ENCODE measurements at places on chromosomes 11 and 22.

DNA sequence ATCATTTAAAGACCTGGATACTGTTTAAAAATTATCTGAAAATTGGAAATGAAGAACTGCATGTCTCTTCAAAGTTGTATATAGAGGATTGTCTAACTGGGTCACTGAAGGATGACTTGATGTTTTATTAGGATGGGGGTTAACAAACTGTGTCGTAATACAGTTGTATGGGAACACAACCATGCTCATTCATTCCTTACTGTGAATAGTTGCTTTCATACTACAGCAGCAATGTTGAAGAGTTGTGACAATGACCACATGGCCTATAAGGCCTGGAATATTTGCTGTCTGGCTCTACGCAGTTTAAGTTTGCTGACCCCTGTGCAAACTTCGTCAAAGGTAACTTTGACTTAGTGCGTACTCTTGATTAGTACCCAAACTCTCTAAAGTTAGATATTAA, 38.4 kb downstream of the FDX1 start:
- no peak for DNase-seq

DNA sequence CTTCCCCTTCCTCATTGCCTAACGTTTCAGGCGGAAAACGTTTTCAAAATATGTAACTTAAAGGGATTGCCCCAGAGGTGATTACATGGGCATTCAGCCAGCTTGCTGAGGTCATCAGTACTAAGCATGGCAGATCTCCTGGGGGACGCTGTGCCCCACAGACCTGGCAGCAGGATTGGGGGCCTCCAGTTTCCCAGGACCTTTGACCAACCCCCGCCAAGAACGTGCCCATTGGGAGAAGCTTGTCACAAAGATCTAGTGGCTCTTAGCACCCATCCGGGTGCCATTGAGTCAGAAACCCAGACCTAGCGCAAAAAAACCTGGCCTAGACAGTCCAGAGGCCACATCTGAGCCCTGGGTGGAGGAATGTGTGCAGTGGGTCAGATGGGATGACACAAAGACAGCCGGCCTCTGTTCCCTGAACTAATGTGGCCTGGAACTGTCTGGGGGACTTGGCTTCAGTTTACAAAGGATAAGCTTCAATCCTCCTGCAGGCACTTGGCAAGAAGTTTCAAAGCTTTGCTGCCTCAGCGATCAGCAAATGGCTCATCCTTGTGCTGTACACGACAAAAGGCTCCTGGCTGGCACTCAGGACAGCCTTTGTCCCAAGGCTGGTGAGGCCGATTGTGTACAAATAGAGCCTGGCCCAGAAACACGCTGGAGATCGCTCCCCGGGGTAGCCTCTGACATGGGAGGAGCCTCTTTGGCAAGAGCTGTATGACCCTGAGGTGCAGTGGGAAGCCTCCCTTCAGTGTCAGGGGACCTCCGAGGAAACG, 9.5 kb downstream of the C1QTNF6 start:
- no peak for DNase-seq

GRCh38 chr11:116478669-116479668, 293.8 kb downstream of the BUD13 start:
- no peak for DNase-seq

DNA sequence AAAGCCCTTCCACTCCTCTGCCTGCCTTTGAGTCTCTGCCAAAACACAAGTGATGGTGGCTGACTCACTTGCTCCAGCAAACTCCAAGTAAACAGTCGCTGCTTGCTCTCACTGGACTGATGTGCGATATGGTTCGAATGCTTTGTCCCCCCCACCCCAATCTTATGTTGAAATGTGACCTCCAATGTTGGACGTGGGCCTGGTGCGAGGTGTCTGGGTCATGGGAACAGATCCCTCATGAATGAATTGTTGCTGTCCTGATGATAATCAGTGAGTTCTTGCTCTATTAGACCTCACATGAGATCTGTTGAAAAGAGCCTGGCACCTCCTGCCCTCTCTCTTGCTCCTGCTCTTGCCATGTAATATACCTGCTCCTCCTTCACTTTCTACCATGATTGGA, 747.9 kb downstream of the OPCML start:
- DNase-seq = no peak

DNA sequence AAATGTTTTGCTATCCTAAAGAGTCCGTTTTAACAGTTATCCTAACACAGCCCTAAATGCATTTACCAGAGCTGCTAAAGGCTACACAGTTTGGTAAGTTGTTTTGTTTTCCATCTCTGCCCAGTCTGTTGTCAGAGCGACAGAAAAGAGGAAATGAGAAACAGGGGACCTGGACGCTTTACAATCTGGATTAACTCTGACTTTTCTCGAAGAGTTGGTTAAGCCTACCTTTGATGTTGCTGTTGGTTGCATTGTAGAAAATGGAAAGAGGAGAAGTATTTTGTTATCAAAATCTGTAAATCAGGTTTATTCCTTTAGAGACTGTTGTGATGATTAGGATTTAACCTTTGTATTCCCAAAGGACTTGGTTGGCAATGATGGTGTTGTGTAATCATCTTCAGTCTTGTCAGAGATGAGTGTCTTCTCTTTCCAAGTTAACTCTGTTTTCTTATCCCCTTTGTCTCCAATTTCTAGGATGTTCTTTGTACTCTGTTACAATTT, 481 bp downstream of the ANGPTL5 start:
- no peak for DNase-seq

- no peak for DNase-seq
Observed at GRCh38 chr11:59754494-59754858, 700 bp upstream of the STX3 start.

GRCh38 chr11:33892906-33893594, 1.2 kb upstream of the LMO2 start:
- no peak for DNase-seq

DNA sequence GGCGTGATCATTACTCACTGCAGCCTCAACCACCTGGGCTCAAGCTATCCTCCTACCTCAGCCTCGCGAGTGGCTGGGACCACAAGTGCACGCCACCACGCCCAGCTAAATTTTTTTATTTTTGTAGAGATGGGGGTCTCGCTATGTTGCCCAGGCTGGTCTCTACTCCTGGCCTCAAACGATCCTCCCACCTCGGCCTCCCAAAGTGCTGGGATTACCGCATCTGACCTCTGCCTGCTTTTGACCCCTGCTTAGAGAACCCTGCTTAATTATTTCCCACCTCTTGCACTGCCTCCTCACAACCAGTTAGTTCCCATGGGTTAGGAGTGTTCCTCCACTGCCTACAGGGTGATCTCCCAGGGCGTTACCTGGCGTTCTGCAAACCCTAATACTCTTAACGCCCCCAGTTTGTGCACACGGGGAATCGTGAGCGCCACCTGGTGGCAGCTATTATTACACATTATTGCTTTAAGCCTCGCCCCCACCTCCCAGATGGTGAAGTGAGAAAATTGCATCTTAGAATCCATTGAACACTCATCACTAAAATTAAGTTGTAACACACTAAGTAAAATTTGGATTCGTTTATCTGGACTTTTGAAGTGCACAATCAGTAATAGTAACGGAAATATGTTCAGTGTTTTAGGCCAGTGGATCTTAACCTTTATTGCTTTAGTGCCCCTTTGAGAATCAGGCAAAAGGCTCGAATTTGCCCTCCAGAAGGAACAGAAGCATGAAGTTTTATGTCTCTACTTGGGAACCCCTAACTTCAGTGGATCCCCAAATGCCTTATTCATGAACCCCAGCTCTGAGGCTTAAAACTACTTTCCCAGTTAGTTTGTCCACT, 61.4 kb upstream of the ASPHD2 start:
- no peak for DNase-seq

DNA sequence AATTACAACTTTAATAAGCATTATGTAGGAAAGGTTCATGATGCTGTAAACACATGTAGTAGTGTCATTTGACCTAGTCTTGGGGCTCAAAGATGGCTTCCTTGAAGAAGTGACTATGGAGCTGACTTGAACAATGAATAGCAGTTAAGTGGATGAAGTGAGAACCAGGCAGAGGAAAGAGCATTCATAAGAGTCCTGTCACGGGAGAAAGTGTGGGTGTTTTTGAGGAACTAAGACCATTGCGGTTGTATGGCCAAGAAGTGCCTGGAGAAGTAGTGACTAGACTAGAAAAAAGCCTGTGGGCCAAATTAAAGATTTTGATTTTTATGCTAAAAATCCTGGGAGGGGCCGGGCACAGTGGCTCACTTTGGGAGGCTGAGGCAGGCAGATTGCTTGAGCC, 7.2 kb upstream of the IL18BP start:
- no peak for DNase-seq

- DNase-seq = no peak
Observed at GRCh38 chr22:50599816-50600455, 657 bp upstream of the MAPK8IP2 start.

DNA sequence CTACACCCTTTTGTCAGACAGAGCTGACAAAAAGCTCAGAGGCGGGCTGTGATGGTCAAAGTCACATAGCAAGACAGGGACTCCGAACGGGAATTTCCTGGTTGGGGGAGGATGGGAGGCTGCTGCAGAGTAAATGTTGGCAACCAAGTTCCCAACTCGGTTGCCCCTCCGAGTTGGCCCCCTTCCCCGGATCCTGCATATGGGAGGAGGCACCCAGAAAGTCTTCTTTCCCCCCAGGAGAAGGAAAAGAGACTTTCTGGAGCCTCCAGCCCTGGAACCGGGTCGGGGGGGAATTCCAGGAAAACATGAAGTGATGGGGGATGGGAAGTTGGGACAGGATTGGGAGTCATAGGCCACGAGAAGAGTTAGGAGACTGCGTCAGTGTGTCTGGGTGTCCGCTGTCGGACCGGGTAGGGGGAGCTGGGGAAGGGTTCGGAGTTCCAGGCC, 614 bp downstream of the SELENOM start:
- no peak for DNase-seq

DNA sequence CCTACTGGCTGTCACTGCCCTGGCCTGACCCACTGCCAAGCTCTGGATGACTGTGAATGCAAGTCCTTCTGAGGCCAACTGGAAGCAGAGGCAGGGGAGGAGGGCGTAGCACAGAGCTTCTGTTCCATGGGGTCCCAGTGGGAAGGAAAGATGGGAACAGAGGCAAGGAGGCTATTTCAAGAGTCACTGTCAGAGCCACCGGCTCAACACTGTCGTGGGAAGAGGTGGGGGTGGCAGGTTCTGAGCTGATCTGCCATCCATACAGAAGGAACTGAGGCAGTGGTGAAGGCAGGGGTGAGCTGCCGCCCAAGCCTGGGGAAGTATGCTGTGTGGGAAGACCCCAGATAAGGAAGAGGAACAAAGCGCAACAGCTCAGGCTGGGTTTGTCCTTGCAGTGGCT, 54.7 kb downstream of the SGSM3 start:
- DNase-seq = no peak

DNA sequence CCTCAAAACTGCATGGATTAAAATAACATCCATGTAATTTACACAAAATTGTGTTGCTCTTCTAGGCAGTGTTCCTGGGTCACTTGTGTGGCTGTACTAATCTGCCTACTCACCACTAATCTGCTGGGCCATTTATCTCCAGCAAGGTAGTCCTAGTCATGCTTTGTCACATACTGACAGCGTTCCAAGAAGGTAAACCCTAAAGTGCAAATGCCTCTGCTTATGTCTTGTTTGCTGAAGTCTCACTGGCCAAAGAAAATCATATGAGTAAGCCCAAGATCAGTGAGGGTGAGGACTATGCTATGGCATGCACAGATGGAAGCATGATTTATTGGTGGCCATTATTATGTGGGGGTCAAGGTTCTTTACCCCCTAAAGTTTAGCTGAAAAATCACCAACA, 630.2 kb upstream of the LUZP2 start:
- no peak for DNase-seq

- no peak for DNase-seq
Observed at GRCh38 chr11:93199616-93200015, 1.8 kb upstream of the SLC36A4 start.

DNA sequence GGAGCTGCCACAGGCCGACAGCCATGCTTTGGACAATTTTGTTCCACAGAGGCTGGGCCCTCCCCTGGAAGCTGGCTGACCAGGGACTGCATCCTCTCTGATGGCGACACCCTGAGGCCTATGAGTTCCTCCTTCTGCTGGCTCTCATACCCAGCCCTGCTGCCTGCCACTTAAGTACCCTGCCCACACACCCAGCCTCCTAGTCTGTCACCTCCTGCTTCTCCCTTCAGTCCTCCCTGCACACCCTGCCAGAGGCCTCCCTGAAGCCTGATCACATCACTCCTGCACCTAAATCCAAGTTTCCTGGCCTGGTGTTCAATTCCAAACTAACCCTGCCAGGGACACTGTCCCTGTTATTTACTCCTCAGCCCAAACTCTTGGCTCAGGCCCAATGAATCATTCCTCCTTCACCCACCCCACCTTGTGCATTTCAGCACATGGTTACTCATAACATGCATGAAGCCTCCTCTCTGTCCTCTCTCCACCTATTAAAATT, 136.7 kb upstream of the NECTIN1 start:
- no peak for DNase-seq

DNA sequence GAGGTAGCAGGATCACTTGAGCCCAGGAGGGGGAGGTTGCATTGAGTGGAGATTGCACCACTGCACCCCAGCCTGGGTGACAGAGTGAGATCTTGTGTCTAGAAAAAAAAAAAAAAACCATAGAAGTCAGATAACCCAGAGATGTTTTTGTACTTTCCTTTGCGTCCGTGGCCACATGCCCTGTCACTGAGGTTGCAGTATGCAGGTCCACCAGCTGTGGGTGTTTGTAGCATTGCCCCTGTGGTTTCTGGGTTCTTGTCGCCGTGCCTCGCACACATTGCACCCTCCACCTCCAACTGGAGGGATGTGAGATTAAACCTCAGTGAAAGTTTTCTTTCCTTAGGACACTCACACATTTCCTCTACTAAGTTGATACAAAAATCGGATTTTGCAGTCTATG, 70.3 kb downstream of the TNRC6B start:
- DNase-seq = no peak

- DNase-seq = no peak
Observed at GRCh38 chr11:45856044-45856468, 8.8 kb downstream of the CRY2 start.

DNA sequence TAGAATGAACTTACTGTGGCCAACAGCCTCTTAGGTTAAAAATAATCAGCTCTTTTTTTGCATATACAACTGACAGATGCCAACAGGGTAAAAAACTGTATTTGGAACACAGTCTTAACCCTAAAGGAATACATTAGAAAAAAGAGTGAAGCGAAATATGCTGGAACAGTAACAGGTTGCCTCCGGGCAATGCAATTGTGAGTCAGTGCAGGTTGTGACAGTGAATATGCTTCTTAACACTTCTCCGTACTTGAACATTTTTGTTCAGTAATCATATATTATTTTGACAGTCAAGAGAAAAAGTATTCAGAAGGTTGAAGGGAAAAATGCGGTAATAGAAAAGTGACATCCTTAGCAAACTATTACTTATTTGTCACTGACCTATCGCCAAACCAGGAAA, 98.5 kb downstream of the DBX1 start:
- DNase-seq = no peak

GRCh38 chr11:68889948-68890446, 13.6 kb downstream of the MRPL21 start:
- peak; percentile 50 for DNase-seq

DNA sequence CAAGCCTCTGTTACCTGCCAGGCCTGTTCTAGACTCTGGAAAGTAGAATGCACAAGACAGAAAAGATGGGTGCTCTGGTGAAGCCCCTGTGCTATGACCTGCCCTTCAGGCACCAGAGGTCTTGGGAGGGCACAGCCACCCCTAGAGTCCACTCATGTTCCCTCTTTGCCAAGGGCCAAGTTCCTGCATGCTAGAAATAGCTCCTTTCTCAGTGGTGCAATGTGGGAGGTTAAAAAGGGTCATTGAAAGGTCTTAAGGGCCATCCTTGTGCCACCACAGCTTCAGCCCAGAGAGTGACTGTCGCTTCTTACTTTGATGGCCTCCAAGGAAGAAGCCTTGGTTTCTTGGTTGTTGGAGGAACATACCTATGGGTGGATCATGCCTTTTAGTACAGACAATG, 84.6 kb upstream of the PARVA start:
- DNase-seq = no peak

All from non-pigmented ciliary epithelial cell (primary cell).